ENCODE measurements at places on chromosomes 5 and 9. TPM values are rescaled to one million over a fixed set of nuclear protein-coding genes. Genes with fewer than 3 reads are reported as not detected.

Gene PCDHB14
- 0.13 TPM for polyA plus RNA-seq

Gene IFNA21
- not detected for polyA plus RNA-seq

Gene TICAM2
- 0.06 TPM for polyA plus RNA-seq

Gene GLDC
- polyA plus RNA-seq = 0.69 TPM

- peak overlapping the region; percentile 81 for H3K4me3 ChIP-seq
- H3K27ac ChIP-seq = peak overlapping the region; percentile 89
- H3K4me1 ChIP-seq = peaks cover 16% of the 10 kb centered on the region
- H3K27me3 ChIP-seq = no peaks in the 10 kb centered on the region
- no peak for DNase-seq
These were observed 1.1 kb downstream of the FEM1C start for GRCh38 chr5:115543365-115544042.

- no peaks in the 10 kb centered on the region for H3K36me3 ChIP-seq
- DNase-seq = no peak
- peaks cover 1% of the 10 kb centered on the region for H3K4me1 ChIP-seq
- H3K27ac ChIP-seq = no peak overlapping the region
- no peaks in the 10 kb centered on the region for H3K27me3 ChIP-seq
These were observed 74.4 kb downstream of the SLC28A3 start for GRCh38 chr9:84266087-84266561.

GRCh38 chr5:160507221-160507721 is 85.6 kb downstream of the PTTG1 start:
- H3K4me3 ChIP-seq = no peak overlapping the region
- H3K4me1 ChIP-seq = no peaks in the 10 kb centered on the region
- H3K27ac ChIP-seq = no peak overlapping the region
- H3K27me3 ChIP-seq = no peaks in the 10 kb centered on the region
- no peak for DNase-seq

DNA sequence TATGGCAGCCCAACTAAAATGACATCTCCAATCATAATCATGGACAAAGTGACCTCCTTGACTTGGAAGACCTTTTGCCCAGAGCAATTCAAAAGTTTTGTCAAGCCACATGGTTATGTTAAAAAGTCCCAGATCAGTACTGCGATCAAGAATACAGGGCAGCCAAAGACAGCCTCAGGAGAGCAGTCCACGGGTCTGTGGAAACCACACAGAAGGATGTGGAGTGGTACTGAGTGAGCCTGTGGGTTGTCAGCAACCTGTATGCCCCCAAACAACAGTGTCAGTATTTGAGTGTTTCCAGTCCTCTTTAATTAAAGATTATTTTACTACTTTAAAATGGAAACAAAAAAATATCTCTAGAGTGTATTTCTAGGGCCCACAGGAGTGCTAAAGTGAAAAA is 345.4 kb upstream of the EFNA5 start:
- H3K36me3 ChIP-seq = no peaks in the 10 kb centered on the region
- no peak overlapping the region for H3K27ac ChIP-seq
- no peaks in the 10 kb centered on the region for H3K27me3 ChIP-seq
- no peak overlapping the region for H3K4me3 ChIP-seq

DNA sequence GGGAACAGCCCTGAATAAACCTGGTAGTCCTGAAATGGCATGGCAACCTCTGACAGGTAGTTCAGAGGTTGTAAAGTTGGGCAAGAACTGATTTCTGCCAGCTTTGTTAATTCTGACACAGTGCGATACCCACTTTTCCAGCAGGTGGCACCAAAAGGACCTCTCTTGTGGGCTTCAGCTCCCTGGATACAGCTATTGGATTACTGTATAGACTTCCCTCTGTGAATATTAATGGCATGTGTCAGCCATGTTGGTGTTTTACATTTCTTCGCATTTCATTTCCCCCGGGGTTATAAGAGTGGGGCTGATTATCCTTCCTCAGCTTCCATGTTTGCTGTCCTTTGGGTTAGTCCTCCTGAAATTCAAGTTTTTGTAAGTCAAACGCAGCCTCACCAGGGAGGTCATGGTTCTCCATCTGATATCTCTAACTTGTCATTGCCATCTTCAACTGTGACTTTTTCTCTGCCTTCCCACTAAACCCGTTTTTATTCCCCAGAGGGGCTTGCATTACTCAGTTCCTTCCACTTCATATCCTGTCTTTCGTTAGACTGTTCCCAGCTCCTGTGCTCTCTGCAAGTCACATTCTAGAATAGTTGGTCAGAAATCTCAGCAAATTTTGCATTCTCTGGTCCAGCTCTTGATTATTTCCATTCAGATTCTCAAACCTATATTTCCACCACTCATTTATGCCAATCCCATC is 135.6 kb downstream of the LIFR start:
- no peak overlapping the region for H3K4me3 ChIP-seq
- peaks cover 5% of the 10 kb centered on the region for H3K27me3 ChIP-seq
- H3K4me1 ChIP-seq = no peaks in the 10 kb centered on the region
- no peak for DNase-seq
- no peaks in the 10 kb centered on the region for H3K36me3 ChIP-seq

- H3K4me1 ChIP-seq = no peaks in the 10 kb centered on the region
- no peak overlapping the region for H3K4me3 ChIP-seq
- no peak for DNase-seq
- H3K36me3 ChIP-seq = no peaks in the 10 kb centered on the region
- H3K27me3 ChIP-seq = no peaks in the 10 kb centered on the region
These were observed 30.1 kb upstream of the LRRC14B start for GRCh38 chr5:160921-161802.

DNA sequence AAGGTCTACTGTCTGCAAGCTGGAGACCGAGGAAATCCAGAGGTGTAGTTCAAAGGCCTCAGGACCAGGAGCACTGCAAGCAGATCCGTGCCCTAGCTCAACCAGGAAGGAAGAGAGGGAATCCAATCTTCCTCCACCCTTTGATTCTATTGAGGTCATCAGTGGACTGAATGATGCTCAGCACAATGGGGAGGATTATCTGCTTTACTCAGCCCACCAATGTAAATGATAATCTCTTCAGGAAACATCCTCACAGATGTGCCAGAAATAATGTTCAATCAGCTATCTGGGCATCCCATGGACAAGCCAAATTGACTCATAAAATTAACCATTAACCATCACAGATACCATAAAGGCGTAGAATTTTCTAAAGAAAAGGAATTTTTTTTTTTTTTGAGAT is 92.0 kb downstream of the BASP1 start:
- no peak overlapping the region for H3K27ac ChIP-seq
- no peaks in the 10 kb centered on the region for H3K36me3 ChIP-seq
- DNase-seq = no peak
- H3K4me3 ChIP-seq = no peak overlapping the region
